ENCODE measurements at places on chromosomes 2 and 18. TPM values are rescaled to one million over a fixed set of nuclear protein-coding genes. Genes with fewer than 3 reads are reported as not detected.

- DNase-seq: no peak
These were observed 1258.0 kb upstream of the ZEB2 start for GRCh38 chr2:145777914-145778313.

GRCh38 chr2:144020047-144020446 lies 499.9 kb downstream of the ZEB2 start:
- no peak for DNase-seq

DNA sequence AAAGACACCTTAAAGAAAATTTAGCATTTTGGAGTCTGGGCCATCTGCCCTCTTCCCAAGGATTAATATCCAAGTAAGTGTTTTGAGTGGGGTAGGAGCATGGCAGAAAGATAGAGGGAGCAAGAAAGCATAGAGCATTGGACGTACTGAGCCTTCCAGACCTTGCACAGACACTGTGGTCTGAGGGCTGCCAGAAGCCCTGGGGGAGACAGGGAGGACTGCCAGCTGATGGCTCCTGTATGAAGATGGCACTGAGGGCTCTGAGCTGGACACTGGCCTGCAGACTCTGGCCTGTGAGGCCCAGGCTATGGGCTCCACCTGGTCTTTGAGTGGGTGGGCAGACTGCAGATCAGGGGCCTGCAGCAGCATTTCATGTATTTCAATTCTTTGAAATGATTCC lies 2.9 kb upstream of the PKDCC start:
- DNase-seq: no peak

- no peak for DNase-seq
These were observed 72.0 kb downstream of the INPP5D start for GRCh38 chr2:233131936-233132720.

- no peak for DNase-seq
These were observed 25.0 kb downstream of the BCL11A start for GRCh38 chr2:60528281-60529020.

DNA sequence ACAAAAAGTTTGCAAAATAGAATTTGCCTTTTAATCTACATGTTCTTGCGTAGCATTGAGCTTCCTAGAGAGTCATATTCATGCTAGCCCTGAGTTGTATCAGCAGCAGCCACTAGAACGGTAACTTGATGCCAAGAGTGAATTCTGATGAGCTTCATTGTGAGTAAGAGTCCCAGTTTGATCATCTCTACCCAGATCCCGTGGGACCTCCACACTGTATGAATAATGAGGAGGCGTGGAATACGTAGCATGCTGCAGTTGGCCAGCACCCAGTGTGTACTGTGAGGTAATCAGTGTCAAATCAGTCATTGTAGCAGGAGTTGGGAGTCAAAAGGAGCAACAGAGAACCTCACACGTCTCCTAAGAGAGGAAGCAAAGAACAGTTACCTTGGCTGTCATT lies 197.9 kb downstream of the NEDD4L start:
- DNase-seq: no peak

DNA sequence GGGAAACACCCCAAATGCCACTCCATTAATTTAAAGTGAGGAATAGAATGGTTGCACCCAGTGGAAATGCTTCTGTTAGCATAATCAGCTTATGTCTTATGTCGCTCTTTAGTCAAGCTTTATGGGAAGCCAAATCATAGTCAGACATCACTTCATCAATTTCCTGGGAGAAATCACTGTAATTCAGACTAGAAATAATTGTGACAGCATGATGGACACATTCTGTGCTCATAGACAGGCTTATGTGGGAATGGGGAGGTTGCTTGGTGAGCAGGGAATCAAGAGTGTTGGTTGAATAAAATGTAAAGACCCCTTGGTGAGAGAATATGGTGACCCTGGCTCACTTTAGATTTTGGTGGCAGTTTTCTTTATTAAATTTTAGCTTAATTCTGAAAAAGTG lies 174.0 kb downstream of the CTNNA2 start:
- no peak for DNase-seq

DNA sequence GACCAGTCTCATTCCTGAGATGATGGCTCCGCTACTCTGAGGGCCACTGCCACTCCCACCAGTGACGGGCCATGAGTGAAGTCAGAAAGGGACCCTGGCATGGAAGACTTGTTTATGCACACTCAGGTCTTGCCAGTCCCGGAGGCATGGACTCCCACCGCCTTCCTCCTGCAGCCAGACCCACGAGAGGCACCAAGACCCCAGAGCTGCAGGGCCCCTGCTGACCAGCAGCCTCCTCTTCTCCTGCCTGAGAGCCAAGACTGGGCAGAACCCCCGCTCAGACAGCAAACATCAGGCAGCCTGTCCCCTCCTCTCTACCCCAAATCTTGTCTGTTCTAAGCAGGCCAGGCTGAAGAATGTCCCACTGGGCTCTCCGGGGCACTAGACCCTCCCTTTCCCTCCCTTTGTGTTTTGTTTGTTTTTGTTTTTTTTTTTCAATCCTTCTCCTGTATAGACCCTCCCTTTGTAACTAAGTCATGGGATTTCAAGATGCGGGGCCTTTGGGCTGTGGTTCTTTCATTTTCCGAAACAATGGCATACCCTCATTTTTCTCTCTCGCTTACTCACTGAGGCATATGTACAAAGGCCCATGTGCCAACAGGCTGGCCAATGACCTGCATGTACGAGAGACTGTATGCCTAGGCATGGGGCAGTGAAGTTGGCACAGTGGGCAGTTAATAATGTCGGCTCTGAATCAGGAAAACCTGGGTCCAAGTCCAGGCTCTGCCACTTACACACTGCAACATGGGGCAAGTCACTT lies 24.3 kb upstream of the MAPRE3 start:
- DNase-seq: no peak

GRCh38 chr2:14551069-14551468 lies 81.4 kb upstream of the LRATD1 start:
- DNase-seq: no peak

DNA sequence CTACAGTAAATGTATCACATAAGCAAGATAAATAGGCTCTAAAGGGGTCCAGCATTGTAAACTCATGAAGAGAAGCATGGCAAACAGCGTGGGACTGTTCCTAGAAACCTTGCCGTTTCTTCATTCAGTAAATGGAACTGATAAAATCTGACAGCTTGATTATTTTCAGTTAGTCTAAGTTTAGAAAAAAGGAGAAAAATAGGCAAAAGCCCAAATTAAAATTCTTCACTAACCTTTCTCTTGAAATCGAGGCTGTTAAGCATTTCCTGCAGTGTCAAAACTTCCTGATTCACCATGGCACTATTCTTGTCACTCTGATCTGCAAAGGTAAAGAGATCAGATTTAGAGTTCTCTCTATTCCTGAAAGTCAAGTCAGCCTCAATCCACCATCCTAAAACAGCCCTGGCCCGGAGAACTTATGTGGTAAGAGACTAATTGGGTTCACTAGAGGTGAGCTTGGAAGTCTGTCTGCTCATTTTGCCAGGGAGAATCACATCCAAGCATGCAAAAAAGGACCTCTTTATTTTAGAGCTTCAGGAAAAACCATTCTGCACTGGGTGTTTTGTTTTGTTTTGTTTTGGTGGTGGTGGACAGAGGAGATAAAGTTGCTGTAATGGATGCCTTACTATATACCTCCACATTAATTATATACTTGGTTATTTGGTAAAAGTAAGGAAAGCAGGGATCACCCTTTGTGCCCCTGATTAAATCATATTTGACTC lies 52.4 kb upstream of the STAT1 start:
- no peak for DNase-seq

DNA sequence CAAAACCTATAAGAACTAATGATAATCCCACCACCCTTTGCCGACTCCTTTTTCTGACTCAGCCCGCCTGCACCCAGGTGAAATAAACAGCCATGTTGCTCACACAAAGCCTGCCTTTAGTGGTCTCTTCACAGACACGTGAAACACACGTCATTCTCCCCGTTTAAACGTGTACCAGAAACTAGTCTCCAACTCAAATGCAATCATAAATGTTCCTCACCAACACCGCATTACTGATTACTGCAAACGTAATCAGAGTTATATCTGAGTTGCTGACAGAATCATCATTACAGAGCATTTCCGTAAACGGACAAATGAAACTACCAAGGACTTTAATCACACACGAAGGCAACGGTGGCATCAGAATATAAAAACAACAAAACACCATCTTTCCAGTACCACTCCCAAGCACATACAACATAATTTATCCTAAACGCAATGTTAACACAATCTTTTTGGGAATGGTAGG lies 1.9 kb downstream of the CLK1 start:
- DNase-seq: no peak

GRCh38 chr2:239014458-239015217 lies 166.8 kb downstream of the TWIST2 start:
- DNase-seq: peak; percentile 25

DNA sequence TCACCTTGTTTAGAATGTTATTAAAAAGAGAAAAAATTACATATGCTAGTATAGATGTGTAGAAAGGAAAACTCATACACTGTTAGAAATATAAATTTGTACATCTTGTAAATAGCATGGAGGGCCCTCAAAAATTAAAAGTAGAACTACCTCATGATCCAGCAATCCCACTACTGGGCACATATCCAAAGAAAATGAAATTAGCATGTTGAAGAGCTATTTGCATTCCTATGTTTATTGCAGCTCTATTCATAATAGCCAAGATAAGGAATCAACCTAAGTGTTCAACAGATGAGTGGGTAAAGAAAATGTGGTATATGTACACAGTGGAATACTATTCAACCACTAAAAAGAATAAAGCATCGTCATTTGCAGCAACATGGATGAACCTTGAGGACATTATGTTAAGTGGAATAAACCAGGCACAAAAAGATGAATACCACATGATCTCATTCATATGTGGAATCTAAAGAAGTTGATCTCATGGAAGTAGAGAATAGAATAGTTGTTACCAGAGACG lies 251.5 kb upstream of the THUMPD2 start:
- DNase-seq: no peak

DNA sequence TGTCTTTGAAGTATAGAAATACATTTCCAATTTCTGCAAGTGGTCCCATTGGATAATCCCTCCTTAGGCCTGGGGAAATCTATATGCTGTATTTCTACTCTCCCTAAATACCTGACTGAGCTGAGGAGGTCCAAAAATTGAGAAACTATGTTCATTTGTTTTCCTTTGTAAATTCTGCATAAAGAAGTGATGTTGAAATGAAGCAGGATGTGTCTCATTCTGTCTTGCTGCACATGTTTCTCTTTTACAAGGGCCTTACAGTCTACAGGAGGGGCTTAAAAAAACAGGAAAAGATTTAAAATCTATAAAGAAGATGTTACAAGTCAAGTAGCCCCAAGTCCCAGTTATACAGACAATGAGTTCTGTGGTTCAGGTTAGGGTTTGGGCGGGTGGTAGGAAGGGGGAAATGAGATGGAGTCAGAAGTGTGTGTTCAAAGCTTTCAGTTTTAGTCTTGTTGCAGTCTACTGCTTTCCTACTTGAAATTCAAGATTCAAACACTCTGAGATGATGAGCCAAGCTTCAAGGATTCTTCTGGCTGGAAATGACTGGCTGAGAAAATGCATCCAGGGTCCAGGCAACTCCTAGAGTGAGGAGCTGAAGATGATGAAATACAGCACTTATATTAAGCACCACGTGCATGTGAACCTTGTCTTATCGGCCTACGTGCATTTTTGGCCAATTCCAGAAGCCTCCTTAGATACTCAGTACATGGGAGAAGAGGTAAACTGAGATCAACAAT lies 146.3 kb upstream of the CELF4 start:
- DNase-seq: no peak

- DNase-seq: no peak
These were observed 92.6 kb upstream of the TSPYL6 start for GRCh38 chr2:54348646-54349045.

DNA sequence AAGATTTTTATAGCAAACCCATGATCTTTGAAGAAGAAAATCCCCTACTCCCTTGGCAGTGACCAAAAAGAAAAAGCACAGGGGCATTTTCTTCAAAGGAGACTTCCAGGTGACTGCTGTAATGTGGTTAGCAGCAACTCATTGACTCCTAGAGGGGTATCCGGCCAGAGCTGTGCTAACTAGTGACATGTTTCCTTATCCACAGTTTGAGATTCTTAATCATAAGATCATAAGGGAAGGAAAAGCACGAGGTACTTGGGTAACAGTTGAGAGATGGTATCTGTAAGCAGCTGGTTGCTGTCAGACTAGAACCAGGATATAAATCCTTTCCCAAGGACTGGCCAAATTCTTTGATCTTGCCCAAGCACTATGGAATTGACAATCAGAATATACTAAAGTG lies 124.7 kb downstream of the MREG start:
- DNase-seq: no peak

The NAT8 gene
- total RNA-seq: not detected

The DYNAP gene
- not detected for total RNA-seq

The MAP3K19 gene
- total RNA-seq: not detected

The LBX2 gene
- total RNA-seq: 0.86 TPM

The ST8SIA5 gene
- total RNA-seq: 0.75 TPM

The C18orf54 gene
- 6.5 TPM for total RNA-seq

Measured in mesothelial cell of epicardium (in vitro differentiated cells).